Left lobe of liver (tissue), 2 donors: ENCODE measurements at places on chromosomes 4 and X. TPM values are rescaled to one million over a fixed set of nuclear protein-coding genes. Genes with fewer than 3 reads are reported as not detected.

The GABRG1 gene
- total RNA-seq, result not detected

GRCh38 chr4:169164669-169165415 lies 105.9 kb downstream of the SH3RF1 start:
- no peak for DNase-seq

GRCh38 chr4:2768921-2769336 lies 12.8 kb upstream of the TNIP2 start:
- DNase-seq, result no peak

DNA sequence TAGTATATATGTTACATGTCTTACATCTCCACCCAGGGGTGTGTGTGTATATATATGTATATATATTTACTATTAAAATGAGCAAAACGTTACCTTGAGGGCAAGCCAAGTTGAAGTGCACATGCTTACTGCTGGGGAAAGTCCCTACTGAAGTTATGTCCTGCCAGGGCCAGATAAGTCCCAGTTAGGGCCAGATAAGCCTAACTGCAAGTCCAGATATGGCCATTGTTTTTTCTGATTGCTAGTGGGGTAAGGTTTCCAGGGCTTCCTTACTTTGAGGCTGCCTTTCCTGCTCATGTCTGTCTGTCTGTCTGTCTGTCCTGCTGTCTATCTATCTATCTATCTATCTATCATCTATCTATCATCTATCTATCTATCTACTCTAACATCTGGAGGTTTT lies 19.3 kb upstream of the ZNF81 start:
- DNase-seq, result no peak

GRCh38 chrX:150196285-150196684 lies 166.8 kb upstream of the MAMLD1 start:
- DNase-seq, result no peak

GRCh38 chr4:94115687-94116086 lies 92.0 kb upstream of the SMARCAD1 start:
- DNase-seq, result no peak

GRCh38 chr4:683982-684622 lies 4.8 kb downstream of the SLC49A3 start:
- no peak for DNase-seq

- DNase-seq, result no peak
Observed at GRCh38 chrX:21645886-21646285, 12.2 kb downstream of the KLHL34 start.

- no peak for DNase-seq
Observed at GRCh38 chr4:99356992-99357391, 4.4 kb upstream of the ADH1C start.
